ENCODE measurements at places on chromosomes 1 and 21. TPM values are rescaled to one million over a fixed set of nuclear protein-coding genes. Genes with fewer than 3 reads are reported as not detected.

The NTNG1 gene
- polyA plus RNA-seq = 12.5 TPM

The TMEM234 gene
- polyA plus RNA-seq = 15.8 TPM

The FAM177B gene
- polyA plus RNA-seq = not detected

The CNIH4 gene
- polyA plus RNA-seq = 76.0 TPM

GRCh38 chr1:10662090-10662688 is 134.3 kb downstream of the CASZ1 start:
- no peak overlapping the region for H3K27ac ChIP-seq
- no peaks in the 10 kb centered on the region for H3K36me3 ChIP-seq
- H3K4me1 ChIP-seq = no peaks in the 10 kb centered on the region
- no peaks in the 10 kb centered on the region for H3K27me3 ChIP-seq
- DNase-seq = no peak

DNA sequence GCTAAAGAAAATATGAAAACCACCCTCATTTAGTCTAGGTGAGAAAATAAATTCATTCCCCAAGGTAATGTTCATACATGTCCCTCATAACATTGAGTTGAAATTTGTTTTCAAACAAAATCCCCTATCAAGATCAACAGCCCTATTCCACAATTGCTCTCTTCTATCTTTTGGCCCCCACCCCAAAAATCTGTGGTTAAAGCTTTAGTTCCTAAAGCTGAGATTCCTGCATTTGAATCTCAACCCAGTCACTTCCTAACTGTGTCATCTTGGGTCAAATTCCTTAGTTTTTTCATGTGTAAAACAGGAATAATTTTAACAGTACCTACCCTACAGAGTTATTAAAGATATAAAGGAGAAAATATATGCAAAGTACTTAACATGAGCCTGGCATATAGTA is 22.0 kb downstream of the KIAA0319L start:
- H3K4me1 ChIP-seq = peaks cover 16% of the 10 kb centered on the region
- no peak overlapping the region for H3K4me3 ChIP-seq
- no peak overlapping the region for H3K27ac ChIP-seq
- no peaks in the 10 kb centered on the region for H3K36me3 ChIP-seq
- no peaks in the 10 kb centered on the region for H3K27me3 ChIP-seq

DNA sequence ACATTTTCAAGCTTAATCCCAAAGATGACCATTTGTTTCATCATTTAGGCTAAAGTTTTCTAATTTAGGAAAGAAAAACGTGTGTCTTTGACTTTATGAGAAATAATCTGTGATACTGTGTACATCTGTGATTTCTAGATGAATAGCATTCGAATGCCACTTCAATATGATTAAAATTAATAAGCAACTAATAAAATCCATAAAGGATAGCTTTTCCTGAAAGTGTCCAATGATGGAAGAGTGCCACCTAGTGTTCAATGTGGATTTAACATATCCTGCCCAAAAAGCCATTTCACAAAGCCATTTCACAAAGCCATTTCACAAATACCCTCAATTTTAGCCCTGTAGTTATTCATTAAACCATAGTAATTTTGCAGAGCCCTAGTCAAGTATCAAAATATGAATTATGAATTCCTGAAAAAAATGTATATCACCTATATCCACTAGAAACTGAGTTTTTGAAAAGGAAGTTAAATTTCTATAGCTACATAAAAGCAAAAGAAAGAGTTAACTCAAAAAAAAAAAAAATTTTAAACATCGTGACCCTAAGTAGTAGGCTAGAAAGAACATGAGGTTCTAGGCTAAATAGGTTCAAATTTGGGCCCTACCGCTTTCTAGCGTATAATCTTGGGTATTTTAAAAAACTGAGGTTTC is 19.1 kb downstream of the NME7 start:
- H3K27ac ChIP-seq = no peak overlapping the region
- H3K4me1 ChIP-seq = no peaks in the 10 kb centered on the region
- peak; percentile 27 for DNase-seq

DNA sequence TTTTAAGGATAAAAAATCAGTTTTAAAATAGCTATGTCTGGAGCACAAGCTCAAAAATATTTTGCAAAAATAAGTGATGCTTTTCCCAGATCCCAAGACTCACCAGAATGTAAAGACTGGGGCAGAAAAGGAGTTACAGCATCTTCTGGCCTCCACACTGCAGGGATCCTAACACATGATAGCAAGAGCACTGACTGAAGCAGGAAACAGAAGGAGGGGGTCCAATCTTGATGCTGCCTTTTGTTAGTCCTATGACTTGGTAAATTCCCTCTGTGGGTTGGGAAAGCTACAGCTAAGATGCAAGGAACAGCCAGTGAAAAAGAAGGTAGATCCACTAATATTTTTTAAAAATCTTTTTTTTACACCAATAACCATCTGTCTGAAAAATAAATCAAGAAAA is 54.2 kb upstream of the TNR start:
- H3K4me1 ChIP-seq = no peaks in the 10 kb centered on the region
- H3K4me3 ChIP-seq = no peak overlapping the region
- no peak for DNase-seq
- no peak overlapping the region for H3K27ac ChIP-seq
- H3K36me3 ChIP-seq = no peaks in the 10 kb centered on the region

GRCh38 chr1:183215076-183215720 is 29.1 kb downstream of the LAMC2 start:
- no peaks in the 10 kb centered on the region for H3K36me3 ChIP-seq
- H3K27me3 ChIP-seq = no peaks in the 10 kb centered on the region
- peaks cover 6% of the 10 kb centered on the region for H3K4me1 ChIP-seq
- no peak overlapping the region for H3K4me3 ChIP-seq

- H3K4me3 ChIP-seq = no peak overlapping the region
- no peaks in the 10 kb centered on the region for H3K4me1 ChIP-seq
- no peak overlapping the region for H3K27ac ChIP-seq
- no peaks in the 10 kb centered on the region for H3K36me3 ChIP-seq
Observed at GRCh38 chr1:74517599-74518051, 5.2 kb upstream of the LRRC53 start.

DNA sequence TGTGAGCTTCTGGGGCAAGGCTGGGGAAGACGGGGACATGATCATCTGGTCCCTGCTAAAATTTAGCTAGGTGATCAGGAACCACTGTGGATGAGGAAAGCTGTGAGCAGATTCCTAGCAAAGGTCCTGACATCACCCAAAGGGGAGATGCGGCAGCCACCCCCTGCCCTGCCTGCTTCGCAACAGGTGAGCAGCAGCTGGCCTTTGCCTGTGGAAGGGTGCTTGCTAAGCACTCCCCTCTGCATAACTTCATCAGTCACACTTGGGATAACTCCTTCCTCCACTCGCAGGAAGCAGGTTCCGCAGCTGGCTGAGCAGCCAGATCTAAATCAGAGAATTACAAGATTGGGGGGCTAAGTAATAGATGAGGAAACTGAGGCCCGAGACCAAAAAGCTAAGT is 51.2 kb downstream of the KCNN3 start:
- peaks cover 10% of the 10 kb centered on the region for H3K27me3 ChIP-seq
- H3K36me3 ChIP-seq = no peaks in the 10 kb centered on the region
- no peak overlapping the region for H3K4me3 ChIP-seq

DNA sequence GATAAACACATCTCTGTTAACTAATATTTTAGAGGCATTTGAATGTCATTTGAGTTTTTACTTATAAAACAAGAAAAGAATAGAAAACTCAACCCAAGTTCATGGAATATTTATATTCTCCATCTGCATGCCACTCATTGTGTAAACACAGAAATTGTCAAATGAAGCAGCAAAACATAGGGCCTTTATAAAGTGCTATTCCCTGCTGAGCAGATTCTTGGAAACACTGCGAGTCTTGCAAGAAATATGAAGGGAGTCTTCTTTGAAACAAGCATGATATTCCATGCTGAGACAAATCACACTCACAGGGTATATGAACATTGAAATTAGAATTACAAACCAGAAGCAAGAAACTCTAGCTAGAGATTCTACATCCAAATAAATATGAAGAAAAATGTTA is 655.8 kb downstream of the BRINP3 start:
- no peak overlapping the region for H3K4me3 ChIP-seq
- no peaks in the 10 kb centered on the region for H3K27me3 ChIP-seq
- H3K4me1 ChIP-seq = no peaks in the 10 kb centered on the region
- H3K27ac ChIP-seq = no peak overlapping the region
- peak; percentile 4 for DNase-seq
